Thoracic aorta (tissue), 2 donors: ENCODE measurements at places on chromosomes 7 and 10.

GRCh38 chr7:265998-266850 lies 23.7 kb upstream of the FOXL3 start:
- DNase-seq = no peak

DNA sequence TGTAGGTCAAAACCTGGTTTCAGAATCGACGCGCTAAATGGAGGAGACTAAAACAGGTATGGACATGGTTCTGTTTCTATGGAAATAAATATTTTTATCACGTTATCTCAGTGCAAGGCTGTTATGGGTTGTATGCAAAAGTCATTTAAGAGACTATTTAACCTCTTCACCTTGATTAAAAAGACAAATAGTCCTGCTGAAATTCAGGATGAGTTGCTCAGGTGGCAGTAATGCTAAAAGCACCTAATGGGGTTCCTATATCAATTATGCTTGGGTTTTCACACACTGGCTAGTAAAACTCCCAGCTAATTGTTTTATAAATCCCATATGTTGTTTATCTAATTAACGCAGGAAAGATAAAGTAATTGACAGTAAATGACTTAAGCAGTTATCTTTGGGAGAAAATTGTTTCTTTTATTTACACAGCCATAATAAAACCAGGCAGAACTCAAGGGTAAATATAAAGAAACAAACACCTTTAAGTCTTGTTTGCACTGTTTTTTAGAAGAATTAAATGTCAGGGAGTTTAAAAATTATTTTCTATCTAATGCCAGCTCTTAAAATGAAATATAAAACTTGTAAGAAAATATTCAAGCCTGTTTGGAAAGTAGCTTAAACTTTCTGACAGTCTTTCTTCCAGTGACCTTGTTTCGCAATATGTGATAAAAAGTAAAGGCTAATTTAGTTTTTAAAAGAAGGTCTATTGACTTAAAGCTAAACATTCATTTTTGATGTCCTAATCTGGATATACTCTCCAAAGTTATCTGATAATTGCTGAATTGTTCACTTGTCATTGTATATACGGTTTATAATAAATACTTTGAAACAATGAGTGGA lies 3.2 kb downstream of the HHEX start:
- DNase-seq = no peak

- no peak for DNase-seq
Measured at GRCh38 chr7:6274743-6275142, 2.3 kb upstream of the CYTH3 start.

GRCh38 chr7:127474457-127474856 lies 81.9 kb upstream of the ZNF800 start:
- no peak for DNase-seq

- DNase-seq = no peak
Measured at GRCh38 chr10:102413806-102414561, 4.6 kb downstream of the PSD start.

- no peak for DNase-seq
Measured at GRCh38 chr10:2077231-2077630, 339.9 kb upstream of the ADARB2 start.

DNA sequence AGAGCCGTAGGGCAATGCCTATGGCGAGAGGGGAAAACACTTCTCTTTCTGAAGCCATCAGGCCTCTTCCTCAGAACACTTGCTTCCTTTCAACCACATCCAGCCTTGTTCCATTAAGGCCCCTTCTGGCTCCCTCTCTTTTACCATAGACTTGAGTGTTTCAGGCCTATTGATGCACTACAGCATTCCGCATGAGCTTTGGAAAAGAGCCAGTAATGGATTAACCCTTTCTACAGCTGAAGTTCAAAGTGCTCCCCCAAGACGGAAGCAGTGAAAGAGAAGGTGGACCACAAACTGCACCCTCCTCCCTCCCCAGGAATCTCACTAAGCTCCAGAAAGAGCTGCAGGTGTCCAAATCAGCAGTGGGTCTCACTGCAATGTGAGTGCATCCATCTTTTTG lies 102.7 kb upstream of the C7orf33 start:
- no peak for DNase-seq

GRCh38 chr7:77328669-77329068 lies 87.5 kb downstream of the GSAP start:
- DNase-seq = no peak

GRCh38 chr7:5997210-5997808 lies 11.5 kb downstream of the PMS2 start:
- peak; percentile 16 for DNase-seq

- DNase-seq = no peak
Measured at GRCh38 chr10:79321951-79322350, 25.3 kb upstream of the PPIF start.

GRCh38 chr10:62830679-62831078 lies 14.5 kb upstream of the EGR2 start:
- DNase-seq = no peak

- DNase-seq = peak; percentile 19
Measured at GRCh38 chr7:43764039-43764761, 5.7 kb downstream of the BLVRA start.

GRCh38 chr7:23471106-23471859 lies 992 bp upstream of the IGF2BP3 start:
- DNase-seq = no peak

- DNase-seq = no peak
Measured at GRCh38 chr10:76297780-76298281, 866.4 kb downstream of the LRMDA start.

DNA sequence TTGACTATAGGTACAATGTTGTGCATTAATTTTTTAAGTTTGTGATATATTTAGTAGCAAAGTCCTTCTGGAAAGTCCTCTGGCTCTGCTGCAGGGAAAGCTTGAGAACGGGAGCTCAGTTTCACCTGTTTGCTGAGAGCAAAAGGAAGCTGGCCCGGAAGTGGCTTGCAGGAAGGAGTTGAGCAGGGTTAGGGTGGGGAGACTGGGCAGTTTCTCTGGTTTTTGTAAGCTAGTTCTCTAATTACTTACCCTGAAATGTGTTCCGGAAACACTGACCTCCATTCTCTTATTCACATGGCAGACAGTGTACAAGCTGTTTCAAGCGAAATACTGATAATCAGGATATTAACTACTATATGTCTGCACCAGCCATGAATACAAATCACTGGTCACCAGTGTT lies 22.3 kb downstream of the MAP3K8 start:
- DNase-seq = no peak

DNA sequence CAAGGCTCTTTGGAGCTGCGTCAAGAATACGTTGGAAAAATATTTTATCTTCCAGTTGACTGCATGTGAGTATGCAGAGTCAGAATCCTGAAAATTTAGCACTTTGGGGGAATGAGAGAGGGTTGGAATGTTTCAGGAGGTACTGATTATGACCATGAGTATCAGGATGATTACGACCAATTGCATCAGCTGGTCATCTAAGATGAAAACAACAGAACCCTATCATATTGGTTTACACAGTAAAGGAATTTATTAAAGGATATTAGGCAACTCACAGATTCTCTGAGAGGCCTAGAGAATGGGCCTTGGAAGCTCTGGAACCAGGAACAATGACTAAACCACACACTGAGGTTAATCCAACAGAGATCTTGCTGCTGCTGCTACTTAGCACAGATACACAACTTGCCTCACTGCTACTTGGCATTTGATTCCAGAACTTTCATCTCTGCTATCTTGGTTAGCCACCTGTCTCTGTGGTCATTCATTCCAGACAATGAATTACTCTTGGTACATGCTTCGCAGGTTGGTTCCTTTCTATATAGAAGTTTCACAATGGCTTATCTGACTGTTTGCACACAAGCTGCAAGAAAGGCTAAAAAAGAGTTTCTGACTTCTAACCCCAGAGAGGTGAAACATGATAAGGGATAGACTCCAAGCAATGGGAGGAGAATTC lies 68.0 kb upstream of the CTTNBP2 start:
- DNase-seq = no peak

- no peak for DNase-seq
Measured at GRCh38 chr7:78057571-78057970, 259.0 kb downstream of the PHTF2 start.

GRCh38 chr7:151628846-151629604 lies 109.3 kb upstream of the RHEB start:
- no peak for DNase-seq

DNA sequence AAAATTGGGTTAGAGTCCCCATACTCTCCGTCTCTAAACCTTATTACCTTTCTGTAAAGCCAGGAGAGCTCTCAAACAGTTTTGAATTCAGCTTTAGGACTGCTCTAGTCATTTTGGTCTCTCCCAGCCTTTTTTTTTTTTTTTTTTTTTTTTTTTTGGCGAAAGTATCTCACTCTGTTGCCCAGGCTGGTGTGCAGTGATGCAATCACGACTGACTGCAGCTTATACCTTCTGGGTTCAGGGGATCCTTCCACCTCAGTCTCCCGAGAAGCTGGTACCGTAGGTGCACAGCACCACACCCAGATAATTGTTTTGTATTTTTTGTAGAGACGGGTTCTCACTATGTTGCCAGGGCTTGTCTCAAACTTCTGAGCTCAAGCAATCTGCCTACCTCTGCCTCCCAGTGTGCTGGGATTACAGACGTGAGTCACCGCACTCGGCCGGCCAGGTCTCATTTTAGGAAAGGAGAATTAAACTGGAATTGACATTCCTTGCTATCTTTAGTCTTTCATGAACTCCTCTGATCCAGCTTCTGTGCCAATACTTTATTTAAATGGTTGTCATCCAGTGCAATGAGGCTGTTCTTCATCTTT lies 31.4 kb upstream of the RSU1 start:
- no peak for DNase-seq

GRCh38 chr7:151426441-151426903 lies 13.5 kb downstream of the CRYGN start:
- peak; percentile 34 for DNase-seq

DNA sequence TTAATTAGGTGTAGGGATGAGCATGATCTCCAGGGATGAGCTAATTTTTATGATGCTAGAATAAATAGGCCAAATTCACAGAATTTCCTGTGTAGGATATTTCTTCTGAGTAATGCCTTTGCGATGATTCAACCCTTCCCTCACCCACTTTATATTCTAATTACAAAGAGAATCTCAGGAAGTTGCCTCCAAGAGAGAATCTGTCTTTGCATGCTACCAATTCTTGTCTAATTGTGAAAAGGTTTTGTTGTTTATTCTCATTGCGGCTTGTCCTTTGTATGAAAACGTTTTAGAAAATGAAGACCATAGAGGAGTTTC lies 6.3 kb downstream of the C7orf57 start:
- DNase-seq = no peak

DNA sequence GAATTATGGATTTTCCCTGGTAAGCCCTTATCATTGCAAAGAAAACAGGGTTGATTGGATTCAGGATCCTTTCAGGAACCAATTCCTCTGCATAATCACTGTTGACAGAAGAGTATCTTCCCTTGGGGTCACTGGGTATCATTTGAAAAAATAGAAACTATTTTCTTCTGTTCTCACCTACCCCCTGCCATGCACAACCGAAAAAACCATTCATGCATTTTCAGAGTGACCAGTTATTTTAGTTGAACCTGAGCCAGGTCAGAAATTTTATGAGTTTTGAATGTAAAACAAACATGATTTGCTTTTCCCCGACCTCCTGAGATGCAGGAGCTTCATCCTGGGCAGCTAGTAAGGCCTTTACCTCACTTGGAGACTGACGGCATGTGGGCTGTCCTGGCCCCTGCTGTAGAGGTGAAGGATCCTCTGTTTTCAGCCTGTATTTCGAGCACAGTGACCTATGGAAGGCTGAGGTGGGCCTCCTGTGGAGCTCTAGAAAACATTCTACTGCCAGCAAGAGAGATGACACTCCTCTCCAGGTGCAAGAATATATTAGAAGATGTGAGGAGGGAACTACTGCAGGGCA lies 30.1 kb downstream of the TMEM178B start:
- no peak for DNase-seq

DNA sequence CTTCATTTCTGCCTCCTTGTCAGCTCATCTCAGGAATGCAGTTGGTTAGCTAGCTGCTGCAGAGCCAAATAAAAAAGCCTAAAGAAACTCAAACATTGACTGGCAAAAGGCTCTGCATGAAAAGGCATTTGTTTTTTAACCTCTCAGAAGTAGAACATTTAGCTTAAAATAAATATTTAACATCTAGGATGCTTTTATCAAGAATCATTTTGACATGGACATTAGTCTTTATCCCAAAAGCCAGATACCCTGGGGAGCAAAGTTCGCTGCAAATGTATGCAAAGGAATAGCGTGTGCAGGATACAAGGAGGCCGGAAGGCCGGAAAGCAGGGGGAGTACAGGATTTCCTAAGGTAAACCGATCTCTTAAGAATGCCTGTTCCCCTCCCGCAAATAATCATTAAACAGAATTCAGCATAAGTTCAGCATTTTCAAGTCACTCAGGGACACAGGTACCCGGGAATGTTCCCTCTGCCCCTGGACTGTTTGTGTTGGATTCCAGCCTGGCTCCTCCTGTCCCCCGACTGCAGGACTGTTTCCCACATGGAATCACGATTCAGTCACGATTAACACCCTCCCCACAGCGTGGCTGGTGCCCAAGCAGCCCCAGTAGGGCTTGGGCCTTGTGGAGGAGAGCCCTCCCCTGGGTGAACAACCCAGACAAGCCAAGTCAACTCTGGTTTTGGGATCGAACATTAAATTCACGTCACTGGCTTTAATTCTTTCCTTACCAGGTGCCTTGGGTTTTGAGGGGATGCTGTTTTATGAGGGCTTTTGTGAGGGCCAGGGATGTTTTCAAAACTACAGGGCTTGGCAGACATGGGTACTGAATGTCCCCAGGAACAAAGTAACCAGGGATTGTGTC lies 97.8 kb downstream of the HIPK2 start:
- DNase-seq = no peak

GRCh38 chr10:108469940-108470339 lies 1305.4 kb upstream of the SORCS1 start:
- DNase-seq = no peak

DNA sequence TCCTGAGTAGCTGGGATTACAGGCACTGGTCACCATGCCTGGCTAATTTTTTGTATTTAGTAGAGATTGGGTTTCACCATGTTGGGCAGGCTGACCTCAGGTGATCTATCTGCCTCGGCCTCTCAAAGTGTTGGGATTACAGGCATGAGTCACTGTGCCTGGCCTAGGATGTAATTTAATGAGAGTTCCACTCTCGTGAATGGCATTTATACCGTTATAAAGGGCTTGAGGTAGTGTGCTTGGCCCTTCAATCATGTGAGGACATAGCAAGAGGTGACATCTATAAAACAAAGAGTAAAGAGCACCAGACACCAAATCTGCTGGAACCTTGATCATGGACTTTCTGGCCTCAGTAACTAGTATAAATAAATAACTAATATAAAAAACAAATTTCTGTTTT lies 93.5 kb upstream of the PPP1R9A start:
- no peak for DNase-seq

GRCh38 chr7:69182596-69183467 lies 415.4 kb upstream of the AUTS2 start:
- no peak for DNase-seq

- DNase-seq = no peak
Measured at GRCh38 chr7:34612661-34613060, 45.4 kb upstream of the NPSR1 start.

DNA sequence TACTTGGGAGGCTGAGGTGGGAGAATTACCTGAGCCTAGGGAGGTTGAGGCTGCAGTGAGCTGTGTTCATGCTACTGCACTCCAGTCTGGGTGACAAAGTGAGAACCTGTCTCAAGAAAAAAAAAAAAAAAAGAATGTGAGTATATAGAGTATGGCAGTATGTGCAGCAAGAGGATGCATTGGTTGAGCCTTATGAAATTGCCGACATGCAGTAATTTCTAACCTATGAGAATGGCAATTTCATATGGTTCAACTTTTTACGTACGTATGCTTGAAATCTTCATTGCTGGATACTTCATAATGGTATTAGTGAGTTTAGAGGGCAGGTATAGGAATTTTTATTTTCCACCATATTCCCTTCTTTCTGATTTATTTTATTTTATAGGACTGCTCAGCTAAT lies 4.6 kb upstream of the FAM133B start:
- no peak for DNase-seq

- no peak for DNase-seq
Measured at GRCh38 chr10:116974456-116975005, 30.5 kb downstream of the SHTN1 start.
